Activated effector memory CD4-positive, alpha-beta T cell treated with Interleukin-2 at 50 U/mL for 16 hours (primary cell): ENCODE measurements at places on chromosomes 5 and 9.

DNA sequence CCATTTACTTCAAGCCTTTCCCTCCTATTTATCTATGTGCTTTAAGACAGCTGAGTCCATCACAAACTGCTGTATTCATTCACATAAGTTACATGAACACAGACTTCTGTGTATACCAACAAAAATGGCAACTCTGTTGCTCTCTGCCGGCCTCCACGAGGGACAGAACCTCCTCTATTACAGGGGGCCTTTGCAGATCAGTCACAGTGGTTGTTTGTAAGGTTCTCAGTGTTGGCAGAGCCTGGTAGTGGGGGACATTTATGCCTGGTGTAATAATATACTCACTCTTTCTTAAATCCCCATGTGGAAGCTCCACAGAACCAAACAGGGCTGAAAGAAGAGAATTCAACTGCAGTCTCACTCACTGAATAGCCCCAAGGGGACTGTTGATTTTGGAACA is 76.5 kb downstream of the SLC1A1 start:
- DNase-seq = no peak

DNA sequence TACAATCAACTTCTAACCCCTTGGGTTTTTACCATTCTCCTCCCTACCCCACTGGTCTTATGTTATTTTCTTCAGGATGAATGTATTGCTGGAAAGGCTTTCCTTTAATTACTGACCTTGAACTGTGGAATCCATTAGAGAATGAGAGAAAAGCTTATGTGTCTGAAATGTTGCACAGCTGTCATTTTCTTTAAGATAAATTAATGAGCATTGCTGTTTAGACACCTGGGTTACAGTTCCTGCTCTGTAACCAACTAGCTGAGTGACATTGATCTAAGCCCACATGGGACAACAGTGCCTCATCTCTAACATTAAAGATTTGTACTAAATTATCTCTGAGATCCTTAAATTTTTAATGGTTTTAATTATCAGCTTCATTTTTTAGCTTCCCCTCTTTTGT is 507.0 kb downstream of the TAF11L14 start:
- DNase-seq = no peak

DNA sequence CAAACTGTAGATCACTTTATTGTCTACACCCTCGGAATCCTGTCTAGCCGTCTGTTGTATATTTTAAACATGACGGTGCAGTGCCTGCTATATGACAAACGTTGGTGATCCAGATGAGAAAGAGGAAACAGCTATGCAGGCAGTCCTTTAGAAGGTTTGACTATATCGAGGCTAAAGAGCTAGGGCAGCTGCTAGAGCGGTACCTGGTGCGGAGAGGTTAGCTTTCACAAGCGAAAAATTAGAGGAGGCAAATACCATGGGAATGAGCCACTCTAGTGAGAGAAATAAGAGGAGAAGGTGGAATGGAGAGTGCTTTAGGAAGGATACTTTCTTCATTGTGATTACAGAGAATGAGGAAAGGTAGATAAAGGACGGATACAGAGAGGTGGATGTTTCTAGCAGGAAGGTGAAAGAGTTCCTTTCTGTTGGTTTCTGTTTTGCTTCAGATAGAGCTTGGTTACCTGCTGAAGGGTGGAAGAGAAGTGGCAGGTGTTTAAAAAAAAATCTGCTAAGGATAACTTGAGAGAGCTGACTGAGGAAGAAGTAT is 959 bp upstream of the FBXL17 start:
- DNase-seq = no peak

- no peak for DNase-seq
Observed at GRCh38 chr5:159782197-159782994, 133.9 kb upstream of the ADRA1B start.
